ENCODE measurements at places on chromosomes 1 and 21.

DNA sequence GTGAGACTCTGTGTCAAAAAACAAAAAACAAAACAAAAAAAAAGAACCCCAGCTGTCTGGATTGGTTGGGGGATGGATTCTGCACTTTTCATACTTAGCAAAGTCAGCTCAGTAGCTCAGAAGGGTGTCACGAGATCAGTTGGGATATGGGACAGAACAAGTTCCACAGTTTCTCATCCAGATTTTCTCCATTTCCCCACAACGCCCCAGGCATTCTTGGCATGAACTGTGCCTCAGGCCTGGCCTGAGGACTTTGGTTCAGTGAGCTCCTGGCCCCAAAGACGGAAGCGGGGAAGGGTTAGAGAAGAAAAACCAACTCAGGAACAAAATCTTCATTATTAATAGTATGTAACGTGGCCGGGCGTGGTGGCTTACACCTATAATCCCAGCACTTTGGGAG, 1.9 kb downstream of the AKR7A2 start:
- no peak for DNase-seq

DNA sequence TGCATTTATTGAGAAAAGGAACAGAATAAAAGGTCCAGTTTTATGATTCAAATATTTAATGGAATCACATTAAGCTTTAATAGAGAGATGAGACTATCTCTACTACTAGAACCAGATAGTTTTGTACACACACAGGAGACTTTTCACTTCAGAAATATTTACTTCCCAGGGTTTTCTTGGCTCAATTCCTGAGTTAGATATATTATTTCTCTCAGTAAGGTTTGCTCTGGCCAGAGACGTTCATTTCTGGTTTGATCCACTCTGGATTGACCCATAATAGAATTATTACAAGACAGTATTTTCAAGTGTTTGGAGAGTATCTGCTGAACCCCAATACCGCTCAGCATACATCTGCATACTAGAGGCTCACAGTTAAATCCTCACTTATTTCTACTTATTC, 1.3 kb upstream of the RCOR3 start:
- DNase-seq = no peak

- DNase-seq = no peak
Observed at GRCh38 chr1:7940745-7941436, at the start of gene TNFRSF9. TSS of gene TNFRSF9 (minus strand) at chr1:7940839. CDS start at chr1:7939994, 845 bp downstream.

GRCh38 chr1:6170742-6171201, 9.3 kb downstream of the CHD5 start:
- no peak for DNase-seq

- DNase-seq = no peak
Observed at GRCh38 chr1:244347942-244348341, 103.8 kb downstream of the ADSS2 start.

DNA sequence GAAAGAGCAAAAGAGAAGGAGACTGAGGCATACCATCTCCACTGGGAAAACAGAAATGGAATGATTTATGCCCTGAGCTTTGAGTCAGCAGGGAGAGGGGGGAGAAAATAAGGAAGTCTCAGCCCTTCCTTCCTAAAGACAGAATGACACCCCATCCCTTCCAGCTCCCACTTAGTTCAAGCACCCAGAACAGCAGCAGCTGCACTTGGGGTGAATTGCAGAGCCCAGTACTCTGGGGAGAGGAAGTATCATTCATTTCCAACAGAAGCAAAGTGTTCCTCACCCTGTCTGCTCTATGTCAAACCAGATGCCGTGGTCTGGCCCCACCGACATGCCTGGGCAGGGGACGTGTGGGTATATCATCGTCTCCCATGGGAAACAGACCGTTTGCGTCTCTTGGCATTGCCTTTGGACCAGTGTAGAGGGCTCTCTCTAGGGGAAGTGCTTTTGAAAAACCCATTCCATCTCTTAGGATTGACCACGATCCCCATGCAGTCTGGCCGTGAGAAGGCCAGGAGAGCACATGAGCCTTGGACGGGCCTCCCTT, 1.1 kb upstream of the KCNJ15 start:
- no peak for DNase-seq

- no peak for DNase-seq
Observed at GRCh38 chr1:220290140-220290761, 18.0 kb upstream of the RAB3GAP2 start.

DNA sequence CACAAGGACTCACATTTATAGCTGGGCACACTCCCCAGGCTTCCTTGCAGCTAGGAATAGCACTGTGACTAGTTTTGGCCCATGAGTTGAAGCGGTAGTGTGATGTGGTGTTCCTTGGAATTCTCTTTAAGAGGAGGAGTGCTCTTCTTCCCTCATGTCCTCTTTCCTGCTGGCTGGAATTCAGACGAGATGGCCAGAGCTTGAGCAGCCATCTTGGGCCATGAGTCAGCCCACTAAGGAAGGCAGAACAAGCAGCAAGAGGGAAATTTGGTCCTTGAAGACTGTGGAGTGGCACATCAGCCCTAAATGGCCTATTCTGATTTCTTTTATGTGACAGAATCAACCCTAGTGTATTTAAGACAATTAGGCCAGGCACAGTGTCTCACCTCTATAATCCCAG, 20.0 kb downstream of the HTR6 start:
- no peak for DNase-seq

GRCh38 chr1:150148837-150149270, 862 bp upstream of the PLEKHO1 start:
- DNase-seq = no peak

DNA sequence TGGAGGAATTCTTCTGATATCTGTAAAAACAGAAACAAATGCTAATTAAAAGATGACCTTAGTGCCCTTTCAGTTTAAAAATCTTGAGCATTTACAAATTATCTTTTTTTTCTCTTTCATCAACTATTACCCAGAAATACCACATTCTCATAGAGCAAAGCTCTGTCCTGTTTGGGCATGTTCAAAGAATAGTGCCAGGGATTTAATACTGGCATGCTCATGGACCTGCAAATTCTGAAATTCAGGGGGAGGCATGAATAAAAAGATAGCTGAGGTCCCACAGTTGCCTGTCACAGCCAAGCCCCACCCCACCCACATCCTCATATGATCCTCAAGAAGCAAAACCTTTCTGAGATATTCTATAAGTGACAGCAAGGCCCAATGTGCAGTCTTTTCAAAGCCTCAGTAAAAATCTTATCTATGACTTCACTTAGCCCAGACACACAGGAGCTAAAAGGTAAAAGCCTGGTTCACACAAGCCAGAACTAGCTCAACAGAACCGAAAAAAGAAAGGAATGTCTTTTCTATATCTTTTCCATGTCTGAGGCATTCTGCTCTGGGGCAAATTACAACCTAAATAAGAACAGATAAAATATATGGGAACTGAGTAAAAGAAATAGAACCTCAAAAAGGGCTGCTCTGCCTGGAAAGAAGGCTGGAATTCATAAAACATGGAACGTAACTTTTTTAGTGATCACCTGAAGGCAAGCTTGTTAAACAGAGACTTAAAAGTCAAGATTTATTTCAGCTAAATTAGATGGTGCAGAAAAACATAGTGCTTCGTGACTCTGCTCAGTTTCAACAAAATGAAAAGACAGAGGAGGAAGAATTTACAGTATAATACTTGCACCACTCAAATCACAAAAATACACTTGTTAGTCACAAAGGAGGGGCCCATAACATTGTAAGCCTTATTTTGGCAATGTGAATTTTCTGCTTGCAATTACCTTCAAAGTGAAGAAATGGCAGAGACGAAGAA, 11.0 kb downstream of the WLS start:
- DNase-seq = no peak

GRCh38 chr1:167011560-167012191, 22.6 kb downstream of the MAEL start:
- no peak for DNase-seq

- no peak for DNase-seq
Observed at GRCh38 chr1:81702903-81703302, 97.8 kb upstream of the ADGRL2 start.

GRCh38 chr21:42220138-42220701, 1.3 kb downstream of the ABCG1 start:
- DNase-seq = no peak

- no peak for DNase-seq
Observed at GRCh38 chr1:201655243-201655642, 116.3 kb downstream of the NAV1 start.

GRCh38 chr1:89973471-89974127, 21.3 kb upstream of the ZNF326 start:
- DNase-seq = no peak

- no peak for DNase-seq
Observed at GRCh38 chr1:240029418-240029817, 62.3 kb upstream of the FMN2 start.

GRCh38 chr1:59155351-59155750, 141.5 kb upstream of the FGGY start:
- no peak for DNase-seq

DNA sequence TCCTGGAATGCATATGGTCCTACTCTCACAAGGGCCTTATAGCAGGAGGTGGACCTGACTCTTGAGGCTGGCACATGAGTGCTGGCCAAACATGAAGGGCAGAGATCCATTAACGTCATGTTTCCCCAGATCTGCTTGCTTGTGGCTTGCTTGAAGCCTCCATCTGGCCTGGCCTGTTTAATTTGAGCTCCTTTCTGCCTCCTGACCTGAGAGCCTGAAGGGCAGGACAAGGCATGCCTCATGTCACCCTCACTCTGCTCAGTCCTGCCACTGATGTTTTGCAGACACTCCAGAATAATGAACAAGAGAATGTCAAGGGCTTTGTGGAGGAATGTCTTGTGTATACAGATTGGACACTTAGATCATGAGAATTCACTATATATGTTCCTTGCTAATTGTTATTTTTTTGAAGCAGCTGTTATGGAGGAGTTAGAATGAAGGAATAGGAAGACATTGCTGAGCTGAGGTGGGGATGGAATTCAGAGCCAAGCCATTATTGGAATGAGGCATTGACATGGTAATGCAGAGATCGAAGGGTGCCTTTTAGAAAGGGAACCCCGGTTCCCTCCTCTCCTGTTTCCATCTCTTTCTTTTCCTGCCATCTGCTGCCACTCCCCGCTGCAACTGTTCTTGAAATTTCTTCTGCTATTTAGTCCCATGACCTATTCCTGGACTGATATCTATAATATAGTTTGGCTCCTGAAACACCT, 457.0 kb upstream of the PROX1 start:
- DNase-seq = no peak
